Stimulated activated CD4-positive, alpha-beta T cell treated with anti-CD3 and anti-CD28 coated beads, Interleukin-4, amount 100 ng/mL, for 48 hours (primary cell): ENCODE measurements at places on chromosomes 12 and 14.

DNA sequence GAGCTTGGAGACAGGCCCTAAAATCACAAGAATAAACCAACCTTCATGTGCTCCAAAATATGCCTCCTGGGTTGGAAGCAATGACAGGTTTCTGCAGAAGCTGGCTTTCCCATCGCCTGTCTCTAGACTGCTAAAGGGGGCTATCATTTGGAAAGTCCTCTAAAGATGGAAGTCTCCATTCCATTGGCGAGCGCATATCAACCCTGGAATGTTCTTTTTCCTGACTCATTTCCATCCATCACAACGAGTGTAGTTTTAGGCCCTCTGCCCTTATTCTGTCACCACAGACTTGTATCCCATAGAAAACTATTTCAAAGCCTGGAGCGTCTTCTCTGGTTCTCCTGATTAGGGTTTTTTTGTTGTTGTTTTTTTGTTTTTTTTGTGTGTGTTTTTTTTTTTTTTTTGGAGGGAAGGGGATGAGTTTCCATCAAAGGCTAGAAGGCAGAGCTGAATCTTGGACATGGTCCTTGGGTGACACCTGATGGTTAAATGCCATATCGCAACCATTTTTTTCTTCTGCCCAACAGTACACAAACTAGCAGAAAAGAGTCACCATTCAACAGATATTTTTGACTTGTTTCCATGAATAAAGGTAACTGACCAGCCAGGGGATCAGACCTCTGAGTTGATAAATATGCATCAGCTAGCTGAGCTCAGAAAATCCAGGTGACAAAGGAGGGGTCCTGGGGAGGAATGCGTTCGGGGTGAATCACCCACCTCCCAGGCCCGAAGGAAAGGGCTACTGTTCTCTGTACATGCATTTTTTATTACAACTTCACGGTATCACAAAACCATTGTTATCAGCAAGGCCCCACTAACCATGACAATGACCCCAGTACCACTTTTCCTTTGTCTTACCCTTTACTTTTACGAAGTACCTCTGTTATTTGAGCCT is 40.5 kb downstream of the KCNA5 start:
- DNase-seq: peak; percentile 13

DNA sequence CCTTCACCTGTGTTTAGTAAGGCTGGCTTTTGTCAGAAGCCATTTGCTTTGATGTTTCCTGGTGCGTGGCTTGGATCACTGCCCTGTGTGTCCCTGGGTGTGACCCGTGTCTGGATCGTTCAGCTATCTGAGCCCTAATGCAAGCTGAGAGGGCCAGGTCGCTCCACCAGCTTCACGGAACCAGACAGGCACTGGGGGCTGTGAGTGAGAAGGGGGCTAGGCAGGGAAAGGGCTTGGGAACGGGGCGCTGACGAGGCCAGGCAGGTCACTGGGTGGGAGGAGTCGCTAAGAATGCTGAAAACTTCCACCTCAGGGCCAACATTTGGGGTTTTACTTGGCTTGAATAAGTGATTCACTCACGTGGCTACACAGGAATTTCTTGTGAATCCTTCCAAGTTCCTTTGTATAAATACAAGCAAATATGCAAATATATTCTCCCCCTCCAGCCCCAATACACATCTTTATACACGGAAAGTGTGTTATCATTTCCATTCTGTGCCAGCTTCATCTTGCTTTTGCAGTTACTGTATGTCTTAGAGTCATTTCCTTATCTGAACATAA is 24.2 kb upstream of the MMP17 start:
- no peak for DNase-seq

- no peak for DNase-seq
These were observed 194.5 kb upstream of the SOX5 start for GRCh38 chr12:24143928-24144327.

- DNase-seq: no peak
These were observed 13.9 kb downstream of the ESRRB start for GRCh38 chr14:76389841-76390240.

GRCh38 chr12:123104809-123105208 is 46.1 kb downstream of the PITPNM2 start:
- DNase-seq: no peak

DNA sequence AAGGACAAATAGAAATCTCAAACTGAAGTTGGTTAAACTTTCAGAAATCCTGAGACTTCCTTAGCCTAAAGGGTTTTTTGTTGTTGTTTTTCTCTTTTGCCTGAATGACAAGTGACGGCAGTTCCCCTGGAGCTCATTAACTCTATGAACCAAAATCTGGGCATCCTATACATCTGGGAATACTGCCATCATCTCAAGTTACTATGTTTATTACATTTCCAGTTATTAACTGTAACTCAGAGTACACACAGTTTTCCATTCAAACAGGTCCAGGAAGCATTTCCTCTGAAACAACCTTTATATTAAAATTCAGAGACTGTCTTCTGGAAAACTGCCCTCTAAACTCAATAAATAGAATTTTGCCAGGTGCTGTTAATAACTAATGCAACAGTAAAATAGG is 55.6 kb upstream of the CDKL1 start:
- DNase-seq: no peak

- DNase-seq: no peak
These were observed 114.2 kb downstream of the BRMS1L start for GRCh38 chr14:35940291-35940690.

DNA sequence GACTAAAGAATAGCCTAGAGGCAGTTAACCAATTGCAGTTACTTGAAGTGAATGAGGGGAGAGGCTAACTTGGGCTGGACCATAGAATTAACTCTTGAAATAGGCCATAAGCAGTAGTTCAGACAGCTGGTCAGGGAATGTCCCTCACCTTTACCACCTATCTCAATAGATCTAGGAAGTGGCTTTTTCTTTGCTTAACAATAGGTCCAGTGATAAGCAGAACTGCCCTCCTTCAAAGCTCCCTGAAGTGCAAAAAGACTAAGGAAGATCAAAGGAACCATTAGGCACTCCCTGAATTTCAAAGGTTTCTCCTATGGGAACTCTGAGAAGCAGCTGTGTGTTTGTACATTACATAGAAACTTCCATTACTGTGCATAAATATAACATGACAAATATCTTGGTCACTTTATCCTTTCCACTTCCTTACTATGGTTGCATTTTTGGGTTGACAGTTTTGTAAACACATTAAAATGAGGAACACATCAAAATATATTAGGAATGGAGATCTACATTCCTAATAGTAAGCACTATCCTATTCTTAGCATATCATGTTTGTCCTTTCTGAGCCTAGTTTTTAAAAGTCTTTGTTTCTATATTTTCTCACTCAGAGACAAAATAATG is 7.2 kb upstream of the NAA30 start:
- DNase-seq: no peak

DNA sequence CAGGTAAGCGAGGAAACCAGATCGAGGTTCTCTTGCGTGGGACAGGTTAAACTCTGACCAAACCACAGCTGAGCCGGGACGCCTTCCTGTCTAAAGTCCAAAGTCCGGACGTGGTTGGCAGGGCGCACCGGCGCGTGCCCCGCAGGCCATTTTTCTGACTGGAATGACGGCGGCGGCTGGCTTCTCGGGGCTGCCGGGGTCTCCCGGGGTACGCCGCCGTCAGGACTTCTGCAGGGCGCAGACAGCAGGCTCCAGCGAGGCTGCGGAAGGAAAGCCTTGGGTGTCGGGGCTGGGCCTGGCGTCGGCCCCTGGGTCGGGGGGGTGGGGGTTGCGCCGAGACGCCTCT is 32.8 kb downstream of the MIA2 start:
- no peak for DNase-seq

DNA sequence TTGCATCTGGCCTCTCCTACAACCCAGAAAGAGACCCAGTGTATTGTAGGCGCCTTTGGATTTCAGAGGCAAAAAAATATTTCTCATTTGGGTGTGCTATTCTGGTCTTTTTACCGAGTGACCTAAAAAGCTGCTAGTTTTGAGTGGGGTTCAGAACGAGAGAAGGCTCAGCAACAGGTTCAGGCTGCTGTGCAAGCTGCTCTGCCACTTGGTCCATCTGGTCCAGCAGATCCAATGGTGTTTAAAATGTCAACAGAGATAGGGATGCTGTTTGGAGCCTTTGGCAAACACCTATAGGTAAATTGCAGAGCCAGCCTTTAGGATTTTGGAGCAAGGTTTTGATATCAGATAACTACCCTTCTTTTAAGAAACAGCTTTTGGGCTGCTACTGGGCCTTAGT is 25.3 kb upstream of the DYRK2 start:
- no peak for DNase-seq

GRCh38 chr12:82411546-82412230 is 53.4 kb downstream of the METTL25 start:
- DNase-seq: no peak

DNA sequence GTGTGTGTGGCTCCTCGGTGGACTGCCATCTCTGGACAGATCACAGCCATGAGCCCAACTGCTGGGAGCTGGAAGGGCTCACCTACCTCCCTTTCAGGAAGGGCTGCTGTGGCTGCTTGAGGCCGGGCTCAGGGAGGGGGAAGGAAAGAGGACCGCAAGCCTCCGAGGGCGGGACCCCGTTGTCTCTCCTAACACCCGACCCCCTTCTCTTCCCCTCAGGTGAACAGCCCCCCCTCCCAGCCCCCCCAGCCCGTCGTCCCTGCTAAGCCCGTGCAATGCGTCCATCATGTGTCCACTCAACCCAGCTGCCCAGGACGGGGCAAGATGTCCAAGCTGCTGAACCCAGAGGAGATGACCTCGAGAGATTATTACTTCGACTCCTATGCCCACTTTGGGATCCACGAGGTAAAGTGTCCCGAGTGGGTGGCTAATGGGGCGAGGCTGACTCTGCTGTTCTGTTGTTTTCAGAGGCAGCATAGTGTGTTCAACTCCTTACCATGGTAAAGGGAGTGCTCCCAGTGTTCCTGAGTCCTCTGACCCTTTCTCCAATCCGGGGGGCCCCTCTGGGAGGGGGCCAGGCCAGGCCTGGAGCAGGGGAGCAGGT is 49.5 kb downstream of the PRMT8 start:
- DNase-seq: no peak
